ENCODE measurements at places on chromosomes 7 and 10.

DNA sequence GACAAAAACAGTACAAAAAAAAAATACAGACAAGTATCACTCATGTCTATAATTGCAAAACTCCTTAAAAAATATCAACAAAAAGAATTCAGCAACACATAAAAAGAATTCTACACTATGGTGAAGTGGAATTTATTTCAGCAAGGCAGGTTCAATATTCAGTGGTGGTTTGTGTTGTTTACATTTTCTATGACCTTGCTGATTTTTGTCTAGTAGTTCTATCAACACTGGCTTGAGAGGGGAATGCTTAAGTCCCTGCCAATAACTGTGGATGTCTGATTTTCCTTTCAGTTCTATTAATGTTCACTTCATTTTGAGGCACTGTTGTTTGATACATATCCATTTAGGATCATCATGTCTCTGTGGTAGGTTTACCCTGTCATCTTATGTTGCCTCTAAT, 58.5 kb downstream of the CADPS2 start:
- DNase-seq = no peak

GRCh38 chr10:14545827-14546226, 215.1 kb upstream of the FRMD4A start:
- no peak for DNase-seq

GRCh38 chr10:87702973-87703294, 43.3 kb downstream of the PAPSS2 start:
- DNase-seq = no peak

- no peak for DNase-seq
Measured at GRCh38 chr10:129790715-129791446, 173.2 kb downstream of the EBF3 start.

DNA sequence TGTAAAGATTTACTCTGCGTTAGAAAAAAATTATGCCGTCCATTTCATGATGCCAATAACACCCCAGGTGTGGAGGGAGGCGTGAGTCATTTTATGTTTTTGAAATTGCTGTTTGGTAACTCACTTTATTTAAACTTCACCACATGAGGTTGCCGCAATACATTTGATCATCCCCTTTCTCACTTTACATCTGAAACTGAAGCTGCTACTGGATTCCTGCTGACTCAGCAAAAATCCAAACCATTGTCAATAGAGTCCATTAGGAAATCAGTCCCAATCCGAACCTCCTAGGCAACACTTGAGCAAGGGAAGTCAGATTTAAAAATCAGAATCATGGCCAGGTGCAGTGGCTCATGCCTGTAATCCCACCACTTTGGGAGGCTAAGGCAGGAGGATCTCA, 136.6 kb upstream of the SVIL start:
- no peak for DNase-seq

- DNase-seq = no peak
Measured at GRCh38 chr10:97479939-97480338, 18.3 kb downstream of the MMS19 start.

GRCh38 chr10:79555354-79556309, 4.6 kb downstream of the SFTPA2 start:
- DNase-seq = no peak

DNA sequence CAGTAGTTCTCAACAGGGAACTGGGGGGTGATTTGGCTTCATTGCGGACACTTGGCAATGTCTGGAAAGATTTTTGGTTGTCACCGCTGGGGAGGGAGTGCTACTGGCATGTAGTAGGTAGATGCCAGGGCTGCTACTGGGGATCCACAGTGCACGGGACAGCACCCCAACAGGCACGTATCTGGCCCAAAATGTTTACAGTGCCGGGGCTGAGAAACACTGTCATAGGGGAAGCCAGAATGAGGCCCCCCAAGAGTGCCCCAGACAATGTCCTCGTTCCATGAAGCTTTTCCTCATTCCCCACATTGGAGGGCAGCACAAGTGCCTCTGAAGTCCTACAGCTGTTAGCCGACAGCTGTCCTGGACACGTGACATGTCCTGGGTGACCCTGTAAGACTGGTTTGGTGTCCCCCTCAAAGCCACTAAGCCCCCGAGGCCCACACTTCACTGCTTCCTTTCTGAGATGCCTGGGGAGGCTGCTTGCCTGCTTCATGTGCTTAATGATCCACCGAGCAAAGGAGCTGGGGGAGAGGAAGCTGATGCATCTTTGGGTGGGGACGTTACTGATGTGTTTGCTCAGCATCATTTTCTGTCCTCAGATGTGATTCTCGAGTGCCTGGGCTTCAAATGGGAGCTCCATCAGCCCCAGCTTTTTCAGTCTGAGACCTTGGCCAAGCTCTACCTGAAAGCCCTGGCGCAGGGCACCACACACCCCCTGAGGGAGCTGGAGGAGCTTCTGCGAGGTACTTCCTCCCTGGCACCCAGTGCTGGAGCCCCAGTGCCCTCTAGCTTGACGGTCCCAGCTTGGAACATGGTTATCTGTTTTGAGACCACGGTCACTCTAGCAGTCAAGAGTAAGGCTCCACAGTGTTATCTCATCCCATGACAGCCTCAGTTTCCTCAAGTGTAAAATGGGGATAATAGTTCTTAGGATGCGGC, 14.7 kb downstream of the BTBD16 start:
- DNase-seq = no peak

GRCh38 chr10:129467359-129468064, 471 bp downstream of the MGMT start:
- no peak for DNase-seq

DNA sequence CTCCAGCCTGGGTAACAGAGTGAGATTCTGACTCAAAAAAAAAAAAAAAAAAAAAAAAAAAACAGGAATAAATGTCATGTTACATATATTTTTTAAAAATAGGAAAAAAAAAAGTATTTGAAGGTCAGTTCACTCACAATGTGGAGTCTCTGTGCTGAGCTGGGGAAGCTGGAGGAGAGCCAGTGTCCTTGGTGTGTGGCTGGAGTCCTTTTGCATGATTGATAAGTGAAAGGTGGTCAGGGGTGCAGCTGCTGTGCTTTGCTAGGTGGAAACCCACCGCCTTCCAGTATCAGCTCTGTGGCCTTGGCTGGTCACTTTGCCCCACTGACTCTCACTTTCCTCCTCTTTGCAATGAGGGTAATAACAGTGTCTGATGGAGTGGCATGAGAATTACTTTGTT, 101.9 kb downstream of the VWC2 start:
- DNase-seq = no peak

DNA sequence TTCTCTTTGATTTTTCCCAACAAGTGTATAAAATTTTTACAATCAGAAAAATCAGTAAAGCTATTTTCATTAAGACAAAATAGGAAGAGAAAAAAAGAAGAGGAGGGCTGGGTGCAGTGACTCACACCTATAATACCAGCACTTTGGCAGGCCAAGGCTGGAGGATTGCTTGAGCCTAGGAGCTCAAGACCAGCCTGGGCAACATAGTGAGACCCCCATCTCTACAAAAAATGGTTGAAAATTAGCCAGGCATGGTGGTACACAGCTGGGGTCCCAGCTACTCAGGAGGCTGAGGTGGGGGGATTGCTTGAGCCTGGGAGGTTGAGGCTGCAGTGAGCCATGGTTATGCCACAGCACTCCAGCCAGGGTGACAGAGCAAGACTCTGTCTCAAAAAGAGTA, 172.3 kb downstream of the AKR1D1 start:
- no peak for DNase-seq

- no peak for DNase-seq
Measured at GRCh38 chr10:89144836-89145235, 62.3 kb downstream of the CH25H start.

DNA sequence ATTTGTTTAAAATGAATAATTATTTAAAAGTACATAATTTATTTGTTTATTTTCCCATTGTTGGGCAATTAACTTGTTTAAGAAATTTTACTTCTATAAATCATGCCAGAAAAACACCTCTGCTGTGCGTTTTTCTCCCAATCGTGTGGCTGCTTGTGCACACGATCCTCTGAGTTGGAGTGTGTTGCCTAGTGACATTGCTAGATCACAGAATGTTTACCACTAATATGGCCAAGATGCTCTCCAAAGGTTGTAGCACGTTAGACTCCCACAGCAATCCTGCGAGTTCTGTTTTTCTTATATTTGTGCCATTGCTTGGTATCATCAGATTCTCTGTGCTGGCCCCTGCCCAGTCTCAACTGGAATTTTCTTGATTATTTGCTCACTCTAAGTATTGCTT, 207.1 kb upstream of the ADCY1 start:
- DNase-seq = no peak

- DNase-seq = no peak
Measured at GRCh38 chr7:93890041-93890463, 501 bp downstream of the TFPI2 start.

DNA sequence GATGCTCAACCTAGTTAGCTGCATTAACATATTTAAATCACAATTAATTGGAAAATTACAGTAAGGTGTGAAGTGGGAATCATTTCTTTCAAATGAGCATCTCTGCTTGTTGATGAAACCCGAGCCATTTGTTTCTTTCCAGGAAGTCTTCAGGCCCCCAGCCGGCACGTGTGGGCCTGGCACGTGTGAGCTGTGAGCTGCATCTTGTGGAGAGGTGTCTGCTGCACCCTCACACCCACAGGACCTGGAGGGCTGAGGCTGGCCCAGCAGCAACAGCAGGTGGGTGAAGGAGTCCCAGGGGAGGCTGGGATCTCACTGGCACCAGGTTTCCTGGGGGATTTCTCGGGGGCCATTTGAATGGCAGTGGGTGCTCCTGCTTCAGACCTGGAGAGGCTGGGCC, 372.5 kb upstream of the MKI67 start:
- no peak for DNase-seq

DNA sequence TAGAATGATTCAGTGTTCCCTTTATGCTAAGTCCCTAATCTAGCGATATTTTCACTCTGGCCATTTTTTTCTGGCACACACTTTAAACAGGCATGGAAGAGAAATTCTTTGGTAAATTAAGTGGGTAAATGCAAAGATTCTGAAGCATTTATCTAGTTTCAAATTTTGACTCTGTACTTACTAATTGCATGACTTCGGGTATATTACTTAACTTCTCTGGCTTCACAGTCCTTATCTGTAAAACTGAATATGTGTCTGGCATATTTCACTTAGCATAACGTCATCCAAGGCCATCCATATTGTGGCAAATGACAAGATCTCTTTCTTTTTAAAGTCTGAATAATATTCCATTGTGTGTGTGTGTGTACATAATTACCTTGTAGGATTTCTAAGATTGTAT, 114.5 kb downstream of the MBL2 start:
- DNase-seq = no peak

GRCh38 chr10:101284101-101284743, 55.0 kb upstream of the LBX1 start:
- DNase-seq = no peak

DNA sequence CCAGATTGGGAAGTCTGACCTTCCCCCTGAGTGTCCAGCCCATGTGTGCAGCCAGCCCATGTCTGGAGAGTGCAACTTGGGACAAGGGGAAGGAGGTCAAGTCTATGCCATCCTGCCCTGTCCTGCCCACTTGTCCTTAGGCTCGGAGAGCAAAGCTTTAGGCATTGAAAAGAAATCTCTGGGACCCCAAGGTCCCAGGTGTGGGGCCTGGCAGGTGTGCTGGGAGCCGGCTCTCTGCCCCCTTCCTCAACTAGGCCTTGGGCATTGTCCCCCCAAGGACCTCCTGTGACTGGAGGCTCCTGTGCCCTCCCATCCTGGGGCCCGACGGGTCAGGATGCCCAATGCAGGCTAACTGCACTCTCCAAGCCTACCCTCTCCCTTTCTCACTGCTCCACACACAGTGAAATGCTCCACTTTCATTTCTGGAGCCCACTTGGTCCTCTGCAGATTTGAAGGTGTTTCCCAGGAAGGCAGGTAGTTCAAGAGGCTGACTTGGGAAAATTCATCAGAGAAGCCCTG, 124.7 kb downstream of the PTPN20 start:
- DNase-seq = no peak

DNA sequence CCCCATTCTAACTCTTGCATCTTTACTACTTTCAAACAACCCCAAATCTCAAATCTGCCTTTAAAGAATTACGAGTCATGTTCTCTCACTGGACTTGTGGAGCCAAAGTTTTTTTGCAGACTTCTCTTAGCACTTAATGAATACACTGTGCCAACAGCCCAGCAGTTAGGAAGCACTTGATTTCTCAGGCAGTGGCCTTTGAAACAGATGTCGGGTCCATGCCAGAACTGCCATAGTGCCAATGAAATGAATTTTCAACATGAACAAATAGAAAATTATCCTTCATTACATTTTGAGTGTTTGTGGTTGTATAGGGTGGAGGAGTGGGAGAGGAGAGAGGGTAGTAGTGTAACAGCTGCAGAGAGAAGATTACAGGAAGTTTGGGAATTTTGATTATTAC, 5.9 kb downstream of the BORCS7 start:
- no peak for DNase-seq

- no peak for DNase-seq
Measured at GRCh38 chr10:63994371-63994770, 473.2 kb downstream of the REEP3 start.

DNA sequence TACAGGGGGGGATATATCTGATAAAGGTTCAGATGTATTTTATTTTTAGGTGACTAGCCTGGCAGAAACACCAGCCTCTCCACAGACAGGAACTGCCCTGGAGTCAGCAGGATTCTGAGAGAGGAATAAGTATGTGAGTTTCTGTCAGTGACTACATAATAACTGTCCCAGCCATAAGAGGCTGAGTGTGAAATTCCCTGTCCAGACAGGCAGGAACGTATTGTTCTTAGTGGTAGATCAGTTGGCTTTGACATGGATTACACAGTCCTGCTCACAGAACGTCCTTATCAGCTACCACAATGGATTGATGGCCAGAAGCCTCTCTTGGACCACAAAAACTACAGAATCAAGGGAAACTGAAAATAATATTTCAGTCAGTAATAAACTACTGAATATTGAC, 709.8 kb downstream of the PCDH15 start:
- no peak for DNase-seq

- DNase-seq = no peak
Measured at GRCh38 chr10:71782221-71782916, 9.0 kb upstream of the VSIR start.

- no peak for DNase-seq
Measured at GRCh38 chr10:92699518-92700381, 10.0 kb downstream of the HHEX start.

- DNase-seq = no peak
Measured at GRCh38 chr7:45000093-45001032, at the start of gene CCM2. CCM2 (plus strand) TSS chr7:45000201; CDS start chr7:45000334, 133 bp downstream.

DNA sequence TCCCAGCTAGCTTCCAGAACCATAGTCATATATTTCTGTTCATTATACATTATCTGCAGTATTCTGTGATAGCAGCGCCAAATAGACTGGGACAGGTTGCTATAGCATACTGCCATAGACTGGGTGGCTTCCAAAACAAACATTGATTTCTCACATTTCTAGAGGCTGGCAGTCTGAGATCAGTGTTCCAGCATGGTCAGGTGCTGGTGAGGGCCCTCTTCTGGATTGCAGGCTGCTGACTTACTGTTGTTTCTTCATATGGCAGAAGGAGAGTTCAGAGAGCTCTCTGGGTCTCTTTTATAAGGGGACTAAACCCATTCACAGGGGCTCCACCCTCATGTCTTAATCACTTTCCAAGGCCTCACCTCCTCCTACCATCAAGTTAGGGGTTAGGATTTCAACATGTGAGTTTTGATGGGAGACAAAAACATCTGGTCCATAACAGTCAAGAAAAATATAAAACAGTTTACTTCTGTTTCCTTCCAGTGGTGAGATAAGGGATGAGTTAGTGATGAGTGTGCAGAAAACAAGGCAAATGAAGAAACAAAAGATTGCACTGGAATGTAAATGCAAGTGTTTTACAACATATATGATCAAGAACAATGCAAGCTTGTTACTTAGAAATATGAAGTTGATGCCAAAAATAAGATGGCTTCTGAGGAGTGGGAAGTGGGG, 399.0 kb upstream of the C7orf33 start:
- DNase-seq = no peak

Data from stimulated activated CD4-positive, alpha-beta T cell treated with anti-CD3 and anti-CD28 coated beads, Interleukin-4, amount 100 ng/mL, for 4 hours (primary cell).